HuH-7.5 (cell line): ENCODE measurements at places on chromosomes 2 and 18.

DNA sequence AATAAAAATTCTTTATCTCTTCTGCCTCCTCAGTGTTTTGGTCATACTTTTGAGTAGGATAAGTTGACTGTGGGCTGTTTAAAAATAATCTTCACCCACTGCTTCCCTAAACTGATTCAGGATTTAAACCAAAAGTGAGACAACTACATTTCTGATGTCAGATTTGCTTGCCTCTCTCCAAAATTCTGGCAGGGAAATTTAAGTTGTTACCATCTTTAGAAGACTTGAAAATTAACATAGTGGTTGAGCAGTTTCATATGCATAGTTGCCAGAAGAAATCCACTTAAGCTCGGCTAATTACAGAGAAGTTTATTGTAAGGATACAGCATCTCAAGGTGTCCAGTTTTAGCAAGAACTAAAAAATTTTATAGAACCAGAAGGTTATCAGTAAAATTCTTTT lies 57.0 kb downstream of the MAIP1 start:
- no peak for DNase-seq

GRCh38 chr18:49886891-49887764 lies 73.8 kb upstream of the ACAA2 start:
- no peak for DNase-seq

DNA sequence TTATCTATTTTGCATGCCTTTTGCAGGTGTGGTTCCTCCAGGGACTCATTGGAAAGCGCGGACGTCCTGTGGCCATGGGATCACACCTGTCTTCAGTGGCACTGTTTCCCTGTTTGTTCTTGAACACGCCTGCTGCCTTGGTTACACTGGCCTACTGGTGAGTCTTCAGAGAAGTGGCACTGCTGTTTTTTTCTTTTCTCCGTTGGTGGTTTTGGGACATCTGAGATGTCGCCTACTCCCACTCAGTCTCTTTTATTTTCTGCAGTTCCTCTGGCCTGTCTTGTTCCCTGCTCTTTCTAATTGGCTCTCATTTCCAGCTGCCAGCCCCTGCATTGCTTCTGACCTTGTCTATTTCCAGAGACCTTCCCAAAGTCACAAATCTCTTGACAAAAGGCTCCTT lies 35.7 kb upstream of the POU3F3 start:
- no peak for DNase-seq

DNA sequence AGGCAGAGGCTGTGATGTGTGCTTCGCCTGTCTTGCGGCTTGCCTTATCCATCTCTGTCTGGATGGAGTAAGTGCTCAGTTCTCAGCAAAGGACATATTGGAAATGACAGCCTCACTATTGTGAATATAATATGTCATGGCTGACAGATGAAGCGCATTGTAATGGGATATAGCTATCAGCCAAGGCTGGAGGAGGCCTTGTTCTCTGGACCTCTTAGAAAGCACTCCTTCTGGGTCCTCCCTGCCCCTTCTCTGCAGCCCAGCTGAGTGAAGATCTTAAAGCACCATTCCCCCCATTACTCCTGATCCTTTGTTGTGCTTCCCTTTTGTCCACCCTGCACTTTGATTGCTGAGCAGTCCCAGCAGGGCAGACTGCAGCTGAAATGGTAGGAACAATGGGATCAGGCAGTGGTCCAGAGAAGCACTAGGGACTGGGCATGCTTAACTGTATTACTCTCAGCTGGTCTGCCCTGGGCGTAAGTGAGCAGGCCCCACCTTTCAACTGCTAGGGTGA lies 265.3 kb downstream of the SETBP1 start:
- DNase-seq, result no peak

GRCh38 chr2:76316691-76317090 lies 606.0 kb upstream of the GCFC2 start:
- DNase-seq, result no peak

DNA sequence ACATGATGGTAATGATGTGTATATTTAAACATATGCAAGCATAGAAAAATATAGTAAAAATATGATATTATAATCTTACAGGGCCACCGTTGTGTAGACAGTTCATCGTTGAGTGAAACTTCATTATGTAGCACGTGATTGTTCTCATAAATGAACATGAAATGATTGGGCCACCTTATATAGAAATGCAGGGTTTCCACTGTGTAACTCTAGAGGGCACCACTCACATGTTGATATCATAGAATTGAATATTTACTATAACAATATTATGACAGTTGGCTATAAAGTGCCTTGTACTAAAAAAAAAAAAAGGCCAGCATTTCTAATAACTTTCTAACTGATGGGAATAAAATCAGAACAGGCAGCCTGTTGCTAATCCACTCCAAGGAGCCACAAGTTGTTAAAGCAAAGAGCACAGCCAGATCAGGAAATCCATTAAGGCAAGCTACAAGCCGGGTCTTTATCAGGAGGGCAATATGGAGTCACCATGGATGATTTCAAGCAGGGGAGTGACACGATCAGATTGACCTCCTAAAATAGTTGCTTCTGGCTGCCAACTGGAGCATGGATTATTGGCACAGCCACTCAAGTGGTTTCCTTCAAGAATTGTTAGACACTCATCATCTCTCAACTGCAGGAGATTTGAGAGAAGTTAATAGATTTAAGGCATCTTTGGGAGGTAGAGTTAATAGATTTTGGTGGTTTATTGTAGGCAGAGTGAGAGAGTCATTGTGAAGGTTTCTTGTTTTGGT lies 16.7 kb downstream of the IL1F10 start:
- DNase-seq, result no peak

DNA sequence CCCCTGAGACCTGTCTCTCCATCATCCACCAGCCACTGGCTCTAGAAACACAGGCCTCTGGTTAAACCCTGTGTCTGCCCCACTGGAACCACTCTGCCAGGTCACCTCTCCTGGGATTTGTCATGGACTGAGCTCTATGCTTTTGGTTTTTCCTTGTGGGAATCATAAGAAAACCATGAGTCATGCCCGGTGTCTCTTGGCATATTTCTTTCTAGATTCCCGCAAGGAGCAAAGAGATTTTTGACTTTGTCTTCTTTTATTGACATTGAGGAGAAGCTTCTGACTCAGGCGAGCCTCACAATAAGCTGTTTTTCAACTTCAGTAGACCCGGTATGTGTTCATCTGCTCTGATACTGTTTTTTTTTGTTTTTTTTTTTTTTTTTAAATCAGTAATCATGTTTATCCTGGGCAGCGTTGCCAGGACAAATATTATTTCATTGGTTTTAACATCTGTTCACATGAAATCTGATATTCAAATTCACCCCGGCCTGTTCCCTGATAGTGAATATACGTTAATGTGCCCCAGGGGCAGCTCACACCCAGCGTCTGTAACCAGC lies 207.1 kb downstream of the ACKR3 start:
- no peak for DNase-seq

DNA sequence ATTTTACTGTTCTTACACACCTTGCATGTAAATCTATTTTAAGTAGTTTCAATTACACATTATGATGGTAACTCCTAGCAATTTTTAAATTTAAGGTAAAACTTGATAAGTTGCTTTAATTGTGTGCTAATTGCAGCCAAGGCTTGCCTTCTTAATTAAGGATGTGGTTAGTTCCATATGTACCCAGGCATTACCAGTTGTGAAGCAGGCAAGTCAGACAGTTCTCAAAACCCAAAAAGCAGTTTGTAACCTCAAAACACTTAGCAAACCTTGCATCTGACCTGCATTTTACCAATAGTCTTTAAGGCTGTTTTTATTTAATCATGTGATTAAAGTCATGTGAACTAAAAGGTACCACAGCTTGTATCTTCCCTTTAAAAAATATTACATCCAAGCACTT lies 1159.4 kb downstream of the DSC3 start:
- DNase-seq, result no peak

- peak; percentile 7 for DNase-seq
Observed at GRCh38 chr18:1253827-1254226, 349.2 kb downstream of the ADCYAP1 start.

- no peak for DNase-seq
Observed at GRCh38 chr18:54033052-54033451, 191.4 kb downstream of the MBD2 start.

DNA sequence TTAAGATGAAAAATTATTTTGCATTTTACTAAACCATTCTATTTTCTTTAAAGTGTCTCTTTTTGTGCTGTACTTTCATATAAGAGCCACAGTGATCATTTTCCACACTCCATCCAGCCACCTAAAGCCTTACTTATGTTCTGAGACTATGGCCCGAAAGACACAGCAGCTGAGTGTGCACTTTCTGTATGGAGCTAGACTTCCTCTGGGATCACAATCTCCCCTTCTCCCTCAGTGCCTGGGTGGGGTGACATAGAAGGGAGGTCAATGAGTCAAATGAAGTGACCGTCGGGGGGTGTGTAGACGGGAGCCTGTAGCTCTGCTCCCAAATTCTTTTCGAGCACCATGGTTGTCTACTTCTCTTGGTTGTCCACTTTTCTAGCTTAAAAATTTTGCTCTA lies 97.8 kb upstream of the ARL4C start:
- no peak for DNase-seq

- no peak for DNase-seq
Observed at GRCh38 chr2:151422917-151423439, 13.3 kb downstream of the RIF1 start.

DNA sequence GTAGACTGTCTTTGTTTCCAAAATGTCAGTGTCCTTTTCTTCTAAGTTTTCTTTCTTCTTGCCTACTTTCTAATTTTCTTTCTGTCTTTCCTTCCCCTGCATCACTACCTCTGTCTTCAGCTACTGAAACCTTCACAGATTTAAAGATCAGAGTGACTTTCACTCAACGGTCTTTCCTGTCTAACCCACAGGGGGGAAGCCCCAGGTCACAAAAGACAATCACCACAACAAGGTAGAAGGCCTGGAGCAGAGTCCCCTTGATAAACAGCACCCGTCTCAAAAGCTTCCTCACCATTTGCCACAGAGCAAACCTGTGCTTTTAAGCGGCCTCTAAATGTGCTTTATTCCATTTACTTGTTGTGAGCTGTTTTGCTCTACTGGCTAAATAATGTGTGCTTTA lies 665.4 kb downstream of the BCL11A start:
- no peak for DNase-seq

GRCh38 chr2:120312860-120313694 lies 32.9 kb upstream of the INHBB start:
- DNase-seq, result peak; percentile 71

- DNase-seq, result no peak
Observed at GRCh38 chr2:137020452-137021196, 255.3 kb downstream of the THSD7B start.

DNA sequence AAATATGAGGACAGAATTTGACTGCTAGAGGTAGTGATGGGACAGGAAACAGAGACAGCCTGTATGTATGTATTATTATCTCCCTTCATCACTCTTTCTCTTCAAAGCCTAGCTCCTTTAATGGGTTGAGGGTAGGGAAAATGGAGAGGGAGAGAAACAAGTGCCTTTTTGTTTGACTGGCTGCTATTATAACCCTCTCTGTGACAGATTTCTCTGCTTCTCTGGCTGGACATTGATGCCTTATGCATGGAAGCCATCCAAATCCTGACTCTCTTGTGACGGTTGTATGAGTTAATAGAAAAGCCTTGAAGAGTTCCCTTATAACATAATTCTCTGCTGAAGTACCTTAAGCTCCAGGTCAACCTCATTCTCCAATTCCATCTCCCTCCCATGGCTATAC lies 118.5 kb upstream of the COL5A2 start:
- DNase-seq, result no peak

DNA sequence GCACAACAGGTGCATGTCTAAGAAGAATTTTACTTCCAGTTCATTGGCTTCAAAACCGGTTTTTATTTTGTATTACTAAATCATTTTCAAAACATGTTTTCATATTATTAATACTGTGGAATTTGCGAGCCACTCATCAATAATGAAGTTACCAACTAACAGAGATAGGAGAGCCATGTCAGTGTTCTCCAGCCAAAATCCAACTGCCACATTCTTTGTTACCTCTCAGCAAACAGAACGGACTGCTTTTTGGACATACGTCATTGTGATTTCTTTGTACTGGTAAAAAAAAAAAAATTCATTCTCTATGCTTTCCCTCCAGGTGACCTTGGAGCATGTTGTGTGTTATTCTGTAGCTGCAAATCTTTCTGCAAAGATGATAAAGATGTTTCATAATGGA lies 414.2 kb upstream of the MMADHC start:
- DNase-seq, result no peak

- DNase-seq, result no peak
Observed at GRCh38 chr18:25235401-25236042, 116.4 kb downstream of the ZNF521 start.

DNA sequence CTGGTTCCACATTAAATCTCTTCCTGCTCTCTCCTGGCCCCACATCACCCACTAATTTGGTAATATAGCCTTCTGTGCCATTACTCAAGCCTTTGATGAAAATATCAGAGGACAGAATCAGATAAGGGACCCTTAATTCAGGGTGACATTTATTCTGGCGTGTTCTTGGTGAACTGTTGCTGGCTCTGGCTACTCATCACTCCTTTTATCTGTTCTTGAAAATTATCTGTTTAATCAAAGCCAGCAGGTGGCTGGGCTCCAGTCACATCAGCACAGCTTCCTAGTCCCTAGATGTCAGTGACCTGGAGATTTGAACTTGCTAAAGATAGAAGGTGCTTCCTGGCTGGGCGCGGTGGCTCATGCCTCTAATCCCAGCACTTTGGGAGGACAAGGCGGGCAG lies 26.9 kb upstream of the SLC35F6 start:
- DNase-seq, result no peak

GRCh38 chr2:64344999-64345576 lies 108.9 kb upstream of the LGALSL start:
- no peak for DNase-seq

DNA sequence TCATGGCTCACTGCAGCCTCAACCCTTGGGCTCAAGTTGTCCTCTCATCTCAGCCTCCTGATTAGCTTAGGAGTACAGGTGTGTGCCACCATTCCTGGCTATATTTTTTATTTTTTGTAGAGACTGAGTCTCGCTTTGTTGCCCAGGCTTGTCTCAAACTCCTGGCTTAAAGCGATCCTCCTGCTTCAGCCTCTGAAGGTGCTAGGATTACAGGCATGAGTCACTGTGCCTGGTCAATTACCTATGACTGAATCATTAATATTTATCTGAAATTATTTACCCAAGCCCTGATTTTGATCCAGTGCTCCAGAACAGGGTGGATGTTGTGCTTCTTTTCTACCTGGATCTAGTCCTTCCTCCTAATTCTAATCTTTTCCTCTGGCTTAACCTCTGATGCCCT lies 87.8 kb downstream of the MAP2 start:
- no peak for DNase-seq

GRCh38 chr18:40868110-40868858 lies 1086.8 kb upstream of the PIK3C3 start:
- no peak for DNase-seq

DNA sequence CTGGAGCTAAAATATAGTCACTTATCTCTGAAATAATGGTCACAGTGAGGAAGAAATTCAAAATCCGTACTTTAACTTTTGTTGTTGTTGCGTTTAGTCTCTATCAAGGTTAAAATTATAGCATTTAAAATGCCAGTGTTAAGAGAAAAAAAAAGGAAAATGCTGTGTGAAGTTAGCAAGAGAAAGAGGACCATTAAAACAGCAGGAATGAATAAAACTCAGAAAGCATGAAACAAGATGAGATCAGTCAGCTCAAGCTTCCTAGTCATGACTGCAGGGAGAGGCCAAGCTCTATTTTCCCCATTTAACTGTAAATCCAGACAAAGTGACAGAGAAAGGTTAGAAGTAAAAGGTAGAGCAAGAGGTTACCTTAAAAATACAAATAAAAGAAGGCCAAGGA lies 281.7 kb upstream of the ATP5MC3 start:
- no peak for DNase-seq
